ENCODE measurements at places on chromosomes 1 and 21.

GRCh38 chr1:194067772-194068171, 881.4 kb upstream of the B3GALT2 start:
- DNase-seq, result peak; percentile 78

DNA sequence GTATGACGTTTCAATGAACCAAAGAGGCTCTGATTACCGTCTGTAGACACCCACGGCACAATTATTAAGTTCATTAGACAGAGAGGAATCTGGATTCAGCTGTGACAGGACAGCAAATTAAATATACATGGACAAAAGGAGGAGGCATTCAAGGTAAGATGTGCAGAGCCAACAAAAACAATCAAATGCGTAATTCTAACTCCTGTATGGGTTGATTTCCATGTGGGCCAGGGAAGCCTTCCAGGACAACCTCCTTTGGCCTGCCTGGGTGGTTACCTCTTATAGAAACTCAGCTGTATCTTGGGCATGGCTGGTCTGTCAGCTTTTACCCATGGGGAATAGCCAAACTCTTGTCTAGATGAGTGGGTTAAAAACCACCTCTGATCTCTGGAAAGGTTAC, 43.8 kb downstream of the CCN1 start:
- DNase-seq, result no peak

DNA sequence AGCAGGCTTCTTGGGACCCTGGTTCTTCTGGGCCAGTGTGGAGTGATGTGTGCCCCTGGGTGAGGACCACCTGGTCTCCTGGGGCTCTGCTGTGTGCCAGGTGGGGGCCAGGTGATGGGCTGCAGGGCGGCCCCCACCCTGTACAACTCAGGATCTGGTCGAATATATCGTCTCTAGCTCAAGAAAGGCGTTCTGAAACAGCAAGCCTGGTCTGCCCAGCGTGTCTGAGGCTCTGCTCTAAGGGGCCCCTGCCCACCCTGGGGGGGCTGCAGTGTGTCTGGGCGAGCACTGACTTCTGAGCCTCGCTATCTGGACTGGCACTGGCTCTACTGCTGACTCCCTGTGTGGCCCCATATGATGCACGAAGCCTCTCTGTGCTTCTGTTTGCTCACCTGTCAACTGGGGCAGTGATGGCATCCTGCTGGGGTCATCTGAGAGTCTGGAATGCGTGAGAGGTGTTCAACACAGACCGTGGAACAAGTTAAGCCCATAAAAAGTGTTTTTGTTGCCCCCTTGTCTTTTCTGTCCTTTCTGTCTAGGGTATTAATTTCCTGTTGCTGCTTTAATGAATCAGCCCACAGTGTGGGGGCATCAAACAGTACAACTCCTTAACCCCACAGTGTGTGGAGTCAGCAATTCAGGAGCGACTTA, 56.0 kb upstream of the TRAPPC10 start:
- DNase-seq, result no peak

GRCh38 chr1:64155278-64155677, 48.1 kb upstream of the UBE2U start:
- no peak for DNase-seq

GRCh38 chr1:152197361-152197941, 26.5 kb downstream of the HRNR start:
- no peak for DNase-seq

DNA sequence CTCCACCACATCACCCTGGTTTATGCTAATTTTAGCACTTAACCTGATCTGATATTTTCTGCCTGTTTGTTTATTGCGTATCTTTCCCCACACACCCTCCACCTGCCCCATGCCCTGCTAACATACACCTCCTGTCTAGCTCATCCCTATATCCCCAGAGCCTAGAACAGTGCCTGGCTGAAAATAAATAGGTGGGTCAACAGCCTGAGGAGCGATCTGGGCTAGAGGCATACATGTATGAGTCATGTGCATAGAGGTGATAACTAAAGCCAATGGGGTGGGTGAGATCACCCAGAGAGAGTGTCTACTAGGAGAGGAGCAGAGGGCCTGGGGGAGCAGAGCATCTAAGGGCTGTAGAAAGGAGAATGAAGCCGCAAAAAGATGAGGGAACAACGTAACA, 2.7 kb downstream of the HTR1D start:
- peak; percentile 16 for DNase-seq

DNA sequence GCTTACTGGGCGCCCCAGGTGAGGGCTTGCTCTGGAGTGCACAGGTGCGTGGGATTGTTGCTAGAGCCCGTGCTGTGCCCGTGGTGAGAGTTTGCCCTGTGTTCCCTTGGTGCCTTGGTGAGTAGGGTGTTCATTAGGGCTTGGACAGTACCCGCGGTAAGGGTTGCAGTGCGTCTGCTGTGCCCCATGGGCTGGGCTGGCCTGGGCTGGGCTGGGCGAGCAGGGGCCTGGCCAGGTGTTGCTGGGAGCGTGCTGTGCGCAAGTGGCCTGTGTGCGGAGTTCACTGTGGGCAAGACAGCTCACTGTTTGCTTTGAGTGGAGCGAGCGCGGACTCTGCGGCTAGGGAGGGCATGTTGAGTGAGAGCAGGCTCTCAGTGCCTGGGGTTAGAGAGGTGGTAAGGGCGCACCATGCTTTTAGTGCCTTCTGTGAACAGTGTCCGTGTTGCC, 725 bp downstream of the CR1L start:
- no peak for DNase-seq

DNA sequence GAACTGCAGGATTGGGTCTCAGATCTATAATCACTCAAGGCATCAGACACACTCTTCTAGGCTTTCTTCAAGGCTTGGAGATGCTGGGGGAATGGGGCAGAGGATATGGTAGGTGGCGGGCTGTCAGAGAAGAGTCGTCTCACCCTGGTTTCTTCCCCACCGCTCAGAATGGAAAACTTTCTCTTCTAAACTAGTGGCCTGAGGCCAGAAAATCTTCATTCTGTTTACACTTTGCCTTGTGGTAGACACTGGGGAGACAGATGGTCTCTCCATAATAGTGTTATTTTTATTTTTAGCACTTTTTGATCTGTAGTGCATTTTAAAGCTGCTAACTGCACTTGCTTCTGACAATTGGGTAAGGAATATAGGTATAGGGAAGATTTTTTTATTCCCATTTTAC, 2.6 kb downstream of the PRELP start:
- DNase-seq, result no peak

- no peak for DNase-seq
Measured at GRCh38 chr1:22916471-22916820, 56.2 kb downstream of the LACTBL1 start.

GRCh38 chr1:83554174-83554573, 444.8 kb downstream of the TTLL7 start:
- no peak for DNase-seq

DNA sequence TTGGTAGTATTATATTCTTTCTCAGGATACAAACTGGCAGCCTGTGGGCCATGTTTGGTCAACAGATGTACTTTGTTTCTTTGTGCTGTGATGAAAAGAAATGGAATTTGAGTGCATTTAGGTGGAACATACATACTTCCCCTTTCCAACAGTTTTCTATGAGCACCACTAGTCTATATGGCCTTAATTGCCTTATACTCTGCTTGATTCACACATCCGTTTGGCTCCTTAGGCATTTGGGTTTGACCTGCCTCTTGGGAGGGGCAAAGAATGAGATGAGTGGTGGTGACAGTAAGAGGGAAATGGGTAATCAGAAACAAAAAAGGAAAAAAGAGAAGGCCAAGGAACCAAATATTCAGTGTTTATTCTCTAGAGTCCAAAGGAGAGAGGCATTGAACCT, 17.0 kb downstream of the CFAP126 start:
- no peak for DNase-seq

- DNase-seq, result no peak
Measured at GRCh38 chr1:47948126-47948525, 49.1 kb downstream of the TRABD2B start.

DNA sequence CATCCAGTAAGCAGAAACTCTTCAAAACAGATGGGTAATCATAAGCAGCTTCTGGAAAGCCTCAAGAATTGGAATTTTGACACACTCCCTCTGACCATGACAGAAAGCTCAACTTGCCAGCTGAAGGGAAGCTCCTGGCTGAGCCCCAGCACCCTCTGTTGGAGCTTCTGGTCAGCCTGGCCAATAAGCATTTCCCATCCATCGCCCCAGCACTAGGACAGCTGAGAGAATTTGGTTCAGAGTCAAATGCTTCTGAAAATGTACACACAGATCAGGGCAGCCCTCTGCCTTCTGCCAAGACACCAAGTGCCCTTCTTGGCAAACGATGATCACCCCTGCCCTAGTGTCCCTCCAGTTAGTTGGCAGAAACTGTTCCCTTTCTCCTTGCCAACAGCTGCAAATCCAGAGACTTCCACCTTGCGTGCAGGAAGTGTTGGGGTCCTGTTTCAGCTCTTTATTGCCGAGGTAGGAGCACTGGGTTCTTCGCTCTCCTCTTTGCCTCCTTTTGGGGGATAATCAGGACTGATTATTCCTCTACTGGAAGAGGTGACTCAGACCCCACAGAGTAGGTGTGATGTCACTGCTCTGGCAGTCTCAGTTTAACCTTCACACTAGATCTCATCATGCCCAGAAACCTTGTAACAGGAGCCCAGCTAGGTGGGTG, 11.9 kb downstream of the PIGV start:
- peak; percentile 58 for DNase-seq

DNA sequence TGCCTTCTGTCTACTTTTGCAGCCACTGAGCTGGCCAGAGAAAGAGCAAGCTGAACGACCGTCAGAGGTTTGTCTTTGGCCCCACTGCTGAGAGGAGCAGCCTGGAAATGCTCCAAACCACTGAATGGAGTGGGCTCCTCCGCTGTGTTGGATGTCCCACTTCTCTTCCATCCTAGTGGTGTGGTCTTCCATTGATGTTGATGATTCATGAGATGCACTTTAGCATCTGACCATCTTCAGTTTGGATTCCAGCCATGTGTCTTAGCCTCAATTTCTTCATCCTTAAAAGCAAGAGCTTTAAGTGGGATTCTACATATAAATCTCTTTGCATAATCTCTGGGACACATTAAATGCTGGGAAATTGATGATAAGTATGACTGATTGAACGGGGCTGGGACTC, 276.9 kb downstream of the SIPA1L2 start:
- no peak for DNase-seq

DNA sequence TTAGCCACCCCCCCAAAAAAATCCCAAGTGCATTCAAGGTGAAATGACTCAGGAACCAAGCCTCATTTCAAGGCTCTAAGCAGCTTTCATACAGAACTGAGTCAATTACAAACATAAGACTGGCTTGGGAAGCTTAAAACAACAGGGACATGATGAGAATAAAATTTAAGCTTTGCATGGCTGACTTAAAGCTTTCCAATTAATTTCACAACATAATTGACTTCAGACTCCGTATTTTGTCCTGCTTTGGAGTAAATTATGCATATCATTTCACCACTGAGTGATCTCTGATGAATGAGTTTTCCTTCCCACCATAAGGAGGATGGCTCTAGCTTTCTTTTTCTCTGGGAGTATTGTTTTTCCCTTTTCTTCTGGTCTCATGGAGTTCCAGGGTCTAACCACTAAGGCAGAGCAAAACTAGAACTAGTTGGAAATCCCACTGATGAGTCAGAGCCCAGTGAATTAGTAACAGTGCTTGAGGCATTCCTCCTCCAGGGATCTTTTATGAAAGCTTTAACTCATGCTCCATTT, 72.8 kb downstream of the XCL2 start:
- DNase-seq, result peak; percentile 94

- DNase-seq, result no peak
Measured at GRCh38 chr1:223207293-223208066, 64.4 kb upstream of the TLR5 start.

DNA sequence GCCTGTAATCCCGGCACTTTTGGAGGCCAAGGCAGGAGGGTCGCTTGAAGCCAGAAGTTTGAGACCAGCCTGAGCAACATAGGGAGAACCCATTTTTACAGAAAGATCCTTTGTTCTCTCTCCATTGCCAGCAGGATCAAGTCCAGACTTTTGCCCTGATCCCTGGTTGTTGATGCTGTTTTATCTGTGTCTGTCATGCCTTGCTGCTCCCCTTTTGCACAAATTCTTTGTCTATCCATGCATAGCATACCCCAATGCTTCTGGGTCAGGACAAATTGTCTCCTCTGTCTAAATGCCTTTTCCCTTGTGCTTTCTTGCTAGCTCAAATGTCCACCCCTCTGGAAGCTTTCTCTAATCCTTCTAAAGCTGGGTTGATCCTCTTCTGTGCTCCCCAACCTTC, 25.3 kb upstream of the FAAH start:
- DNase-seq, result no peak

GRCh38 chr1:222060210-222060916, 318.5 kb upstream of the DUSP10 start:
- DNase-seq, result no peak

GRCh38 chr1:9717193-9718005, 65.9 kb downstream of the PIK3CD start:
- DNase-seq, result no peak

DNA sequence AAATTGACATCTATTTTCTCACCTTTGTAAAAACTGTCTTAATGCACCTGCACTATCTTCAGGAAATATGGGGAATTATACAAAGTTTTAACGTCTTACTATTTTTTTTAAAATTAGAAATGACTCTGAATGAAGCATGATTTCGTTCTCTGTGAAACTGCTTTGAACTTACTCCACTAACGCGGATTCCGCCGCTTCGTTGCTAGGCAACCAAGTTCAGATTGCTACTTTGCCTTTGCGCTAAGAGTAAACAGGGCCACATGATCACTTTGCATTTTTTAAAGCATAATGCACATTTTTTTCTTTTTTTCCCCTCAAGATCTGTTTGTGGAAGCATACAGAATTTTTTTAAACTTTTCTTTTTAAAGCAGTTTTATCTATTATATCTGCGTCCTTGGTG, 690.5 kb downstream of the BRINP3 start:
- no peak for DNase-seq

DNA sequence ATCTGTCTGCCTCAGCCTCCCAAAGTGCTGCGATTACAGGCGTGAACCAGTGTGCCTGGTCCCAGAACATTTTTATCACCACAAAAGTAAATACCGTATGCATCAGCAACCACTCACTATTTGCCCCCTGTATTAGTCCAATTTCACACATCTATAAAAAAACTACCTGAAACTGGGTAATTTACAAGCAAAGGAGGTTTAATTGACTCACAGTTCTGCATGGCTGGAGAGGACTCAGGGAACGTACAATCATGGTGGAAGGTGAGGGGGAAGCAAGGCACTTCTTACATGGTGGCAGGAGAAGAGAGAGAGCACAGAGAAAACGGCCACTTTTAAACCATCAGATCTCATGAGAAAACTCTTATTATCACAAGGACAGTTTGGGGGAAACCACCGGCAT, 25.6 kb upstream of the CTH start:
- DNase-seq, result no peak

GRCh38 chr1:79797487-79797886, 791.0 kb upstream of the ADGRL4 start:
- DNase-seq, result no peak

DNA sequence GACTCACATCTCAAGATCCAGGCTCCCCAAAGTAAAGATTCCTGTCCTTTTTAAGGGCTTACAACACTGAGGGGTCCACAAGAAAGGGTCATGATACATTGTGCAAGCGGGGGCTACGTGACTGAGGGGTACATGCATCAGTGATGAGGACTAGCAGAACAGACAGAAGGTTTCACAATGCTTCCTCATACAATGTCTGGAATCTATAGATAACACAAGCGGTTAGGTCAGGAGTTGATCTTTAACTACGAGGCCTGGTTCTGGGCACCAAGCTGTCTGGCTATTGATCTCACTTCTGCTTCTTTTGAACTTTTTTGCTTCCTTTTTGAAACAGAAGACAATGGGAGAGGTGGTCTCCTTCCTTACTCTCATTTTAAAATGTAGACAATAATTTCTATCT, 718.6 kb downstream of the AMY1C start:
- no peak for DNase-seq

GRCh38 chr1:208151728-208152598, 92.2 kb downstream of the PLXNA2 start:
- DNase-seq, result no peak

All from HFFc6 (cell line).